Small intestine (tissue), 16 donors: ENCODE measurements at places on chromosomes 2 and 18.

DNA sequence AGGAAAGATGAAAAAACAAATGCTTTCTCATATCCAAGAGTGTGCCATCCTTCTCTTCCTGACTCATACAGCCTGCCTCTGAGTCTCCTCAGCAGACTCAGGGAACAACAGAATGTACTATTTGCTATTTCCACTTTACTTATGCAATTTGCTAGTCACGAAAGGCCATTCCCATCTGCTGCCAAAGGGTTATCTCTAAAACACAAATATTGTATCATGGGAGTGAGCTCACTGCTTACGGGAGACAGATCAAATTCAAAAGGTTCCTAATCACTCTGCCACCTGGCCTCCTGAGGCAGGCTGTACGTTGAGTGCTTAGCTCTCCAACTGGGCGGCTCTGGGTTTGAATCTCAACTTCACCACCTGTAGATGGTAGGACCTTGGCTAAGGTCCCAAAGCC is 92.0 kb downstream of the GAREM1 start:
- DNase-seq: peak; percentile 70

GRCh38 chr2:105774781-105775337 is 30.1 kb downstream of the NCK2 start:
- no peak for DNase-seq

- no peak for DNase-seq
Observed at GRCh38 chr18:40326985-40327384, 1628.0 kb upstream of the PIK3C3 start.

DNA sequence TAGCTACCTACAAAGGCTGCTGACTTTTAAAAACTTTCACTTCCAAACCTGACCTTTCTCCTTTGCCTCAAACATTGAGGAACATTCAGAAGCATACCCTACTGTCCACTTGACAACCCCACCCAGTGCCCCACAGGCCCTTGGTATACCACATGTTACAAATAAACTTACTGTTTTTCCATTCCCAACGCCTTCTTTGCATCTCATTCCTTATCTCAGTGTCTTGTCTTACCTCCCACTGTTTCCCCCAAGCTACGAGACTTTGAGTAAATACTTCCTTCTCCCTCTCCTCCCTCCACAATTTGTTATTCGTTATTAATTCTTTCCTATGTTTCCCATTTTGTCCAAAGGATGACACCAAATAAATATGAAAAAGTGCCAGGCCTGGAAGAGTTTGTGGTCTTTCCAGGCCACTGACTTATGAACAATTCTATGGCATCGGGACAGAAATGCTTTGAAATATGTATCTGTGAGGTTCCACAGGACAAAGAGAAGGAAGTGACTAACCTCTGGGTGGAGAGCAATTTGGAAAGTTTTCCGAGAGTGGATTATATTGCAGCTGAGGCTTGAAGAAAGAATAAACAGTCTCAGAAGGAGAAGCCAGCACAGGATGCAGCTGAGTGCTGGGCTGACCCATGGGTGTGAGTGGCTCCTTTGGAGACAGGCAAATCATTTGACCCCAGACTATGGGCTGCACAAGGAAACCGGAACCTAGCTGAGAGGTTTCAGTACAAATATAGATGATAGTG is 409.0 kb downstream of the LPIN1 start:
- DNase-seq: no peak

- DNase-seq: no peak
Observed at GRCh38 chr2:98522854-98523253, 78.2 kb downstream of the INPP4A start.

GRCh38 chr2:240597419-240598181 is 11.1 kb downstream of the CAPN10 start:
- DNase-seq: no peak

- no peak for DNase-seq
Observed at GRCh38 chr2:95328358-95329125, 31.4 kb downstream of the KCNIP3 start.

DNA sequence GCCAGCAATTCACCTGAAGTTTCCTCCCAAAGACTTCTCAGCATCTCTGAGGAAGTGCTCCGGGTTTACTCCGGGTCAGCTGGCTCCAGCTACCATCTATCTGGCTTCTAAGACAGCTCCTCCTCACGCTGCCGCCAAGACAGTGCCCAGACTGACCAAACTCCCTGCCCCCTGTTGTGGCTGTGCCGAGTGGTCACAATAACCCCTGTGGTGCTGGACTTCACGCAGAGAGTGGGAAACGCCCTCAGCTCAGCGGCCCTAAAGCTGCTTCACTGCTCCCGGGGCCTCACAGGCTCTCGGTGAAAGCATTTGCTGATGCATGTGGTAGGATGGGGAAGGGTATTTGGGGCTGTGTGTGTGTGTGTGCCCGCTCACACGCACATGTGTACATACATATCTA is 154.8 kb upstream of the ZNF236 start:
- DNase-seq: no peak

DNA sequence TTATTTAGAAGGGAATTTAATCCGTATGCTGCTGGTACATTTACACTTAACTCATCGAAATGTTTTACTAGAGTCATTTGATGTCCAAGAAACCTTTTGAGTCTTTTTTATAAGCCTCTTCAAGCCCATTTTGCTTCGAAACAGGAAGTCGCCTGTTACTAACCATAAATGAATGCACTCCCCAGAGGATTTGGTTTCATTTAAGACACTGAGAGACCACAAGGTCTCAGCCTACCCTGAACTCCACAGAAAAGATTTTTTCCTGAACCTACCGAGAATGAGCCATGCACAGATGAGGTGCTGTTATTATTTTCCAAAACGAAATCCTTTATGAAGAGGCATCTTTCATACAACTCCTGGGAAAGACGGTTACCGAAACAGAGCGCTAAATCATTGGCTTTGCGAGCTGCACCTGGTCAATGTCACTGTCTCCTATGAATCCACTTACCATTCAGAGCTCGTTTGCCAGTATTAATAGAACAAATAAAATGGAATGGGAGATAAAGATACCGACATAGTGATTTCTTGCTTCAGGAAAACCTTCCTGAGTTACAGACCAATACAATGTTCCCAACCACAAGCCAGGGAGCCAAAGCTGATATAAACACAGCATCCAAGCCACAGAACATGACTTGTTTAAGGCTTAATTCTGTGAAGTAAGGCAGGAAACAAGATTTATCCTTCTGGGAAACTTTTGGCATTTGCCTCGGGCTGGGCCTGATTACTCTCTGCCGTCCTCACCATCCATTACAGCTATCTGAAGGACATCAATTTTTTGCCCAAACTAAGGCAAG is 382.1 kb downstream of the OSR1 start:
- DNase-seq: no peak

- no peak for DNase-seq
Observed at GRCh38 chr2:164933671-164934189, 21.6 kb downstream of the SLC38A11 start.

DNA sequence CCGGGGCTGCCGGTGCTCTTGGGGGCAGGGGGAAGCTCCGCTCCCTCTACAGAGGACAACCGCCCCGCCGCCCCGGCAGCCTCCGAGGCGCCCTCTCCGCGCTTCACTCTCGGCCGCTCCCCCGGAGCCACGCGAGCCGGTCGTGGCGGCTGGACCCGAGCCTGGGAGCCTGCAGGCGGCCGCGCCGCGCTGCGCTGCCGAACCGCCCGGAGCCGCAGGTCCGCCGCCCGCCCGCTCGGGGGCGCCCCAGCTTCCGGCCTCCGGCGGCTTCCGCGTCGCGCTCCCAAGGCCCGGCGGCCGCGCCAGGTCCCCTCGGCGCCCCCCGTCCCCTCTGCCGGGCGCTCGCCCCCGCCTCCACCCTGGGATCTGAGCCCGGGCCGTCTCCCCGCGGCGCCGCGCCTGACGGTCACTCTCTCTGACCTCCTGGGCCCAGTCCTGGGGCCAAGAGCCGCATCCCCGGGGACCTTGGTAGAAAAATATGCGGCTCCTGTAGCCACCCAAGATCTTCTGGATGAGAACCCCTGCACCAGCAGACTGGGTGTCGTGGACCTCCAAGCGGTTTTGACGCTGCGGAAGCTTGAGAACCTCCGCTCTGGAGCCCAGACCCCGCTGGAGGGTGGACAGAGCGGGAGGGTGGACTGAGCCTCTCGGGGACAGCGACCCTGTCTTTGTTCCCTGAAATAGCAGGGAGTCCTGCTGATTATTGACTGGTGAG is 44.3 kb downstream of the SERTAD2 start:
- DNase-seq: peak; percentile 58

DNA sequence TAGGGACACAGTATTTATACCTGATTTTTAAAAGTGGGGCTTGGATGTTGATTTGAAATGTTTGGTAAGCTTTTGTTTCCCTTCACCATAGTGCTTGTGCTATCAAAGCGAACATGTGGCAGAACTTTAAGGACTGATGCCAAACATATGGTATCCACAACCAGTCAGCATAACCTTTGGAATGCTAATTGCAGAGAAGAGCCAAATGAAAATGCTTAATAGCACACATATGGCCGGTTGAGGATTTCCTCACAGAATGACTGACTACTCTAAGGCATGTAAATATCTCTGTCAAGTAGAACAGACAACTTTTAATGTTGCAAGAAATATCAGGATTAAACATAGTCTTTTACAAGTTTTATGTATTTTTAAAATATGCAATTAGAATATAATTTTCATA is 120.9 kb upstream of the COL3A1 start:
- peak; percentile 2 for DNase-seq

DNA sequence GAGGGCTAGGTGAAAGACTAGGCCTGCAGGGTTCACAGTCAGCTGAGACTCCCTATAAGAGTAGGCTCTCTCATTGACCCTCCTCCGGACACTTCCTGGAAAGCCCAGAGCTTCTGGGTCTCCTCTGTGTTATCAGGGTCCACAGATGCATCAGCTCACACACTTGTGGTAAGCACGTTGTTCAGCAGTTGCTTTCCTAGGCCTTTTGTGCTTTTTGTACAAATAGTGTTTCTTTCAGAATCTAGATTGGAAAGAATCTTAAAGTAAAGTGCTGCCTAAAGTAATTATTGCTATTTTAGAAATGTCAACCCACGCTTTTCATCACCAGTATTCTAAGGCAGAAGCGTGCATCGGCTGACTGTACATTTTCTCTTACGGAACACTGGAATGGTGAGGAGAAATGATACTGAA is 15.5 kb downstream of the SLC9A2 start:
- DNase-seq: no peak

DNA sequence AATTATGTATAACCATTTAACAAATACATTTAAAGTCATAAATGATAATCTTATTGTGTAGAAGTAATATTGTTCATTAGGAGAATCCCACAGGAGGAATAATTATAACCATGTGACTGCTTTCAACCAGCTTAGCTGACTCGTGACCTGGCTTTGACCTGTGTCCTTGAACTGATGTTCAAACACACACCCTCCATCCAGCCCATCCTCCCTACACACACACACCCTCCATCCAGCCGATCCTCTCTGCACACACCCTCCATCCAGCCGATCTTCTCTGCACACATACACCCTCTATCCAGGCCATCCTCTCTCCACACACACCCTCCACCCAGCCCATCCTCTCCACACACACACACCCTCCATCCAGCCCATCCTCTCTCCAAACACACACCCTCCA is 83.5 kb downstream of the EIPR1 start:
- peak; percentile 6 for DNase-seq

GRCh38 chr2:207472343-207473048 is 57.3 kb upstream of the CREB1 start:
- no peak for DNase-seq

GRCh38 chr2:113058998-113059960 is at the start of gene IL36RN:
Gene IL36RN, plus strand, starts transcription at chr2:113059198. Its CDS starts 241 bp downstream, at chr2:113059439.
- DNase-seq: no peak

- no peak for DNase-seq
Observed at GRCh38 chr2:171487201-171487600, 35.1 kb upstream of the CYBRD1 start.

GRCh38 chr2:200470230-200470629 is 39.6 kb downstream of the KCTD18 start:
- no peak for DNase-seq

- DNase-seq: no peak
Observed at GRCh38 chr2:152186262-152186661, 10.7 kb upstream of the STAM2 start.

- no peak for DNase-seq
Observed at GRCh38 chr2:68182902-68183301, 25.2 kb downstream of the PNO1 start.

DNA sequence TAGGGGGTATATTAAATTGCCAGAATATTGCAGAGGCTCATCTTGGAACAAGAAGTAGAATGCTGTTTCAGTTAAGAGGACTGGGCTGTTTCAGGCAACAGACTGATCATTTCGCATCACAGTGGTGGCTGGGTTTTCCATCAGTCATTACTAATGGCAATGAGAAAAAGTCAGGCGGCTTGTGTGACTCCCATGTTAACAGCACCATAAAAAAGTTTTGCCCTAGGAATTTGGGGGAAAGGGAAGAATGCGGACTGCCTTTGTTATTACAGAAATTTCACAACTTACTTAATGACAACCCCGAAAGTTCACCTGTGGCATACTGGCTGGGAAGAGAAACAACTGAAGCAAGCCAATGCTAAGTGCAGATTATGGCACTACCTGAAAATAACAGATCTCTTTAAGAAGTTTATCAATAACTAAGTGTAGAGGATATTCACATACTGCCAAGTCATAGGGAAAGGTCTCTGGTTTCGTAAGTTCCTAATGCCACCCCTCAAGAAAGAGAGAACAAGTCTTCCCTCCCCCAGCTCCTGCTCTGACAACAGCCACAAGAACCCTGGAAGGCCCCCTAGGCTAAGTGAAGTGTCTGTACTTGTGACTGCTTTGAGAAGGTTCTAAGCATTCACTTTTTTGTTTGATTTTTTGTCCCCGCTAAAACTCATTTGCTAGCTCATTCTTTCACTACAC is 40.5 kb upstream of the AP1S3 start:
- no peak for DNase-seq

DNA sequence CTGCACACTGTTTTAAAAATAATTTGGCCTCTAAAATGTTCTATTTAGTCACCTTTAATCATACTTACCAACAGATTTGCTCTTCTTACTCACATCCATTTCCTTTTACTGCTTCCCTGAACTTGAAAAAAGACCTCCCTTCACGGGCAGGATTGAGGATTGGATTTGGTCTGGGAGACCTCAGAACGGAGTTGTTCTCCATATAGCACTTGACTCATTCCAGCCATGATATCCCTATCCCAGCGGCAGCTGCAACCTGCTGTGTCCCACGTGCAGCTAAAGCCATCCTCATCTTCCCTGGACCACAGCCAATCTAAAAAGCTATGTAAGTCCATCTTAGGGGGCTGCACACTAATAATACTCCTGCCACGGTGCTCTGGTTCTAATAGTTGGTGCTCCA is 97.0 kb upstream of the PTPRM start:
- no peak for DNase-seq

GRCh38 chr2:46970334-46971288 is 55.0 kb upstream of the MCFD2 start:
- DNase-seq: peak; percentile 100

GRCh38 chr2:98039085-98039756 is 43.5 kb upstream of the TMEM131 start:
- peak; percentile 50 for DNase-seq
